ENCODE measurements at places on chromosomes 6 and 20. TPM values are rescaled to one million over a fixed set of nuclear protein-coding genes. Genes with fewer than 3 reads are reported as not detected.

Gene CNKSR3
- total RNA-seq: not detected

Gene ATP6V1G2
- total RNA-seq: 3.8 TPM

Gene GATA5
- total RNA-seq: not detected

Gene ABCF1
- 73.8 TPM for total RNA-seq

DNA sequence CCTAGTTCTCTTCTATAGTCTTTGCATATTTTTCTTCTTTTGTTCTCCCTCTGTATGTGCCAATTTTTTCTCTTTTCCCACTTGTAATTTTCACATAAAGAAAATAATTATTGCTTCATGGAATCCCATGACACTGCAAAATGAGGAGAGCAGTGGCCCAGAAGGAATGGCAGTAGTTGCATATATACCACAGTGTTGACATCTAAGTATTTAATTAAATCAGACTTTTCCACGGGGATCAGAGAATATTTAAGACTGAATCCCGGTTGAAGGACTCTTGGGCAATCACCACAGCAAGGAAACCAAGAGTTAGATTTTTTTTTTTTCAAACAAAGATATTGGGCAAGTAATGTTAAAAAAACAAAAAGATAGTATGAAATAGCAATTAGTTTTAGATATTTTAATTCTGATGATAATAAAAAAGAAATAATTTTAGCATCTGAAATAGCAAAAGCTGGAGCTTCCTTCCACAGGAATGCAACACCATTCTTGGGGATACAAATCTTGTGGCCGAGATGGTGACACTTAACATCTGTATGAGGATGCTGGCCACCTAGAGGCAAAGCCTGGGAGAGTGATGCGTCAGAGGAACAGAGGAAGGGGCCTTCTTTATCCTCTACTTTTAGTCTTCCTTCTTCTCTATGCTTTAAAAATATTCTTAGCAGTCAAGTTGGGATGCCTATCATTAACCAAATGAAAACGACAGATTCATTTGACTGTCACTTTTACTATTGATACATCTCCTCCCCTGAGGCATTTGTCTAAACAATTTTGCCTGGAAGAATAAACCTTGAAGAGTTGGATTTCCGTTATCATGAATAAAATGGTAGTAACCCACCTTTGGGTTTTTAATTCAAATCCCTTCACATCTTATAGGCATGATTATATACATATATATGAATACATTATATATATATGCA lies 356.2 kb downstream of the GJA1 start:
- no peak for DNase-seq
- H3K27ac ChIP-seq: no peak overlapping the region
- H3K36me3 ChIP-seq: no peaks in the 10 kb centered on the region
- no peaks in the 10 kb centered on the region for H3K4me1 ChIP-seq
- no peak overlapping the region for H3K4me3 ChIP-seq

DNA sequence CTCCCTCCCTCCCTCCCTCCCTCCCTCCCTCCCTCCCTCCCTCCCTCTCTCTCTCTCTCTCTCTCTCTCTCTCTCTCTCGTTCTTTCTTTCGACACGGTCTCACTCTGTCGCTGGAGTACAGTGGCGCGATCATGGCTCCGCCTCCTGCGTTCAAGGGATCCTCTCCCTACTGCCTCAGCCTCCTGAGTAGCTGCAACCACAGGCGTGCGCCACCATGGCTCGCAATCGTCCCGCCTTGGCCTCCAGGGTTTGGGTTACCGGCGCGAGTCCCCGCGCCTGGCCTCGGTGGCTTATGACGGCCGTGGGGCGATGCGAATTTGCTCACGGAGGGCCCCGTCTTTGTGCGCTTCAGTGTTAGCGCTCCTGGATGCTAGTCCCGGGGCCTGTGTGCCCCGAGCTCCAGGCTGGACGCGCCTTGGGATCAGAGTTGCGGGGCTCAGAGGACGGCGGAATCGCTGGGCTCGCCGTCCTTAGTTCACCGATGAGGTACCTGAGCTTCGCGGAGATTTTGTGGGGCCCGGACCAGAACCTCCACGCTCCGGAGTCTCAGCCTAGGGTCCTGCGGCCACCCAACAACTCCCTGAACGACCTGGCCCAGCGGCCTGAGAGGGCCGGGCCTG lies 45.2 kb downstream of the MCUR1 start:
- H3K36me3 ChIP-seq: no peaks in the 10 kb centered on the region
- no peak overlapping the region for H3K27ac ChIP-seq
- no peak for DNase-seq
- H3K27me3 ChIP-seq: no peaks in the 10 kb centered on the region
- peaks cover 30% of the 10 kb centered on the region for H3K4me1 ChIP-seq

GRCh38 chr20:57392512-57393271 lies 1.5 kb downstream of the RBM38 start:
- H3K27me3 ChIP-seq: no peaks in the 10 kb centered on the region
- H3K27ac ChIP-seq: peak overlapping the region; percentile 90
- H3K4me1 ChIP-seq: peaks cover 57% of the 10 kb centered on the region

DNA sequence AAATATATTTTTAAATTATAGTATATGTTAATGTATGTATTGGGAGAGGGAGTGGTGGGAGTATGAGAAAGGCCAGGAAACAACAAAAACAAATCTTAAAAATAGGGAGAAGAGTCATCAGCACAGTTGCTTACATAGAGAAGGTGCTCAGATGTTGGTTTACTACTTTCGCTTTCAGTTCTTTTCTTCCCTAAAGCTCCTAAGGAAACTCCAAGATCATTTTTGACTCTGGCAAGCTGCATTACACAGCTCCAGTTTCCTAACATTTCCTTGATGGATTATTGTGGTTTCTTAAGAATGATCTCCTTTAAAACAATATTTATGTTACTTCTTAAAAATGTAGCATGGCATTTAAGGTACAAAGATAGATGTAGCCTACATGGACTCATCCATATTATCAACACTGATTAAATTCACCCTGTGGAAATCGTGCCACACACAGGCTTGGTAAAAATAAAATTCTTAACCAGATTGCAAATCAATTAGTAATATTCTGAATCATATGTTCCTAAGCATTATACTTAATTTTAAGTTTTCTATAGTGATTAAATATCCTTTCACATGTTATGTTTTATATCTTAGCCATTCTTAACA lies 118.0 kb upstream of the MAN1A1 start:
- H3K27me3 ChIP-seq: no peaks in the 10 kb centered on the region
- peak overlapping the region; percentile 44 for H3K4me3 ChIP-seq
- peak overlapping the region; percentile 69 for H3K27ac ChIP-seq
- peaks cover 49% of the 10 kb centered on the region for H3K4me1 ChIP-seq
- H3K36me3 ChIP-seq: peaks cover 38% of the 10 kb centered on the region
- DNase-seq: no peak

- no peak overlapping the region for H3K27ac ChIP-seq
- no peaks in the 10 kb centered on the region for H3K4me1 ChIP-seq
- H3K27me3 ChIP-seq: no peaks in the 10 kb centered on the region
- no peaks in the 10 kb centered on the region for H3K36me3 ChIP-seq
- no peak for DNase-seq
Observed at GRCh38 chr20:8867038-8867740, 201.7 kb upstream of the PLCB4 start.

- no peak for DNase-seq
- no peaks in the 10 kb centered on the region for H3K36me3 ChIP-seq
- H3K4me3 ChIP-seq: no peak overlapping the region
- H3K27me3 ChIP-seq: peaks cover 10% of the 10 kb centered on the region
- no peak overlapping the region for H3K27ac ChIP-seq
- no peaks in the 10 kb centered on the region for H3K4me1 ChIP-seq
Observed at GRCh38 chr6:137550535-137550934, 56.3 kb upstream of the OLIG3 start.

DNA sequence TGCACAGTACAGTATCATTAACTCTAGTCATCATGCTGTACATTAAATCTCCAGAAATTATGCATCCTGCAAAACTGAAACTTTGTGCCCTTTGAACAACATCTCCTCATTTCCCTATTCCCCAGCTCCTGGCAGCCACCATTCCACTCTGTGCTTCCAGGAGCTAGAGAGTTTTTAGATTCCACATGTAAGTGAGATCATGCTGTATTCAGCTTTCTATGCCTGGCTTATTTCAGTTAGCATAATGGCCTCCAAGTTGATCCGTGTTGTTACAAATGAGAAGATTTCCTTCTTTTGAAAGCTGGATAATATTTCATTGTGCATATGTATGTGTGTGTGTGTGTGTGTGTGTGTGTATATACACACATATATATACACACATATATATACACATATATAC lies 86.9 kb upstream of the SLC24A3 start:
- no peak for DNase-seq
- H3K36me3 ChIP-seq: no peaks in the 10 kb centered on the region
- H3K4me1 ChIP-seq: no peaks in the 10 kb centered on the region
- H3K4me3 ChIP-seq: no peak overlapping the region
- H3K27ac ChIP-seq: no peak overlapping the region
- H3K27me3 ChIP-seq: no peaks in the 10 kb centered on the region

- no peaks in the 10 kb centered on the region for H3K36me3 ChIP-seq
- H3K4me1 ChIP-seq: peaks cover 10% of the 10 kb centered on the region
- H3K4me3 ChIP-seq: no peak overlapping the region
Observed at GRCh38 chr6:151679081-151679480, 128.4 kb upstream of the ESR1 start.

DNA sequence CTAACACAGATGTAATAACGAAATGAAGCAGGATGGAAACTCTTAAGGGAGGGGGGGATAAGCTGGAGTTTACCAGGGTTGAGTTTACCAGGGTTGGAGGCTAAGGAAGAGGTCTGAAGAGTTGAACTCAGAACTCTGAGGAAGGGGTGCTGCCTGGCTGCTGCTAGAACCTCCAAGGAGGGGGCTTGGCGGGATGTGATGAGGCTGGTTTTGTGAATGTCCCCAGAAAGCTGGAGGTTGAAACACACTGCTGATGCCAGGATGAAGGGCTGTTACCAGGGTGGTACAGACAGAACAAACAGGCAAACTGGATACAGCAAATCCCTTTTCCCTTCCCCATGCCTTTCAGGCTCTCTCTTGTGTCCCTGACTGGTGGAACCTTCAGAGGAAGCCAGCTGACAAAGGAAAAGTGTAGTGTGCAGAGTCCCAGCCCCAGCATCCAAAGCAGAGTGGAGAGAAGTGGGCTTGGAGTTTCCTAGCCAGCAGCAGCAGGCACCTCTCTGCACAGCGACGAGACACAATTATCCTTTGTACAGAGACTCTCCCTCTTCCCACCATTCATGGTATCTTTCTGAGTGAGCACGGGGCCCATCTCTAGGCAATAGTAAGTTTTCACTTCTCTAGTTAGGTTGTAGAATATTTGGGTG lies 23.7 kb downstream of the UBE2V1 start:
- H3K4me3 ChIP-seq: no peak overlapping the region
- peak overlapping the region; percentile 65 for H3K27ac ChIP-seq
- peaks cover 38% of the 10 kb centered on the region for H3K4me1 ChIP-seq
- DNase-seq: no peak
- H3K27me3 ChIP-seq: no peaks in the 10 kb centered on the region

DNA sequence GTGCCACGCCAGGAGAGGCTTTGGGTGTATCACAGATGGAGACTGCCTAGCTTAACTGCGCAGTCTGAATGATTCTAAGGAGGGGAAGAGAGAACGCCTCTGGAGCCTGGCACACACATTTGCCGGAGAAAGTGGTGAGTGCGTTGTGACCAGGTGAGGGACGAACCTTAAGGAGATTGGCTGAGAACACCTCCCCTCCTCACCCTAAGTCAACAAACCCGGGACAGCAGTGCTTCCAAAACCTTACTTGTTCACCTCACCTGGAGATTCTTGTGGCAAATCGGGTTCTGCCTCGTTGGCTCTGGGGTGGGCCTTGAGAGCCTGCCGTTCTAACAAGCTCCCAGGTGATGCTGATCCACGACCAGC lies 9.4 kb downstream of the SYNJ2 start:
- no peaks in the 10 kb centered on the region for H3K27me3 ChIP-seq
- no peak overlapping the region for H3K27ac ChIP-seq

- peaks cover 16% of the 10 kb centered on the region for H3K4me1 ChIP-seq
- peaks cover 44% of the 10 kb centered on the region for H3K36me3 ChIP-seq
- DNase-seq: no peak
- no peaks in the 10 kb centered on the region for H3K27me3 ChIP-seq
- H3K4me3 ChIP-seq: no peak overlapping the region
Observed at GRCh38 chr6:105677671-105678475, 275.0 kb upstream of the PREP start.

GRCh38 chr20:62587757-62588402 lies 54.4 kb upstream of the SLCO4A1 start:
- no peak overlapping the region for H3K4me3 ChIP-seq
- H3K4me1 ChIP-seq: no peaks in the 10 kb centered on the region
- no peak for DNase-seq
- H3K27ac ChIP-seq: no peak overlapping the region

GRCh38 chr20:25576783-25577530 lies 8.4 kb downstream of the NINL start:
- H3K4me3 ChIP-seq: no peak overlapping the region
- no peak overlapping the region for H3K27ac ChIP-seq
- H3K27me3 ChIP-seq: peaks cover 2% of the 10 kb centered on the region

- no peaks in the 10 kb centered on the region for H3K4me1 ChIP-seq
- H3K4me3 ChIP-seq: no peak overlapping the region
- peaks cover 22% of the 10 kb centered on the region for H3K27me3 ChIP-seq
- no peak for DNase-seq
Observed at GRCh38 chr6:17829905-17830304, 123.2 kb upstream of the NUP153 start.

Measured in activated CD8-positive, alpha-beta memory T cell treated with anti-CD3 and anti-CD28 coated beads, Interleukin-2, amount 10 ng/mL, durations not matched to agents 7 days and 5 days (primary cell).